ENCODE measurements at places on chromosomes 2 and 18.

GRCh38 chr2:167182403-167182802, 294.1 kb downstream of the XIRP2 start:
- no peak for DNase-seq

GRCh38 chr2:143710196-143710595, 581.0 kb downstream of the ARHGAP15 start:
- DNase-seq = no peak

- no peak for DNase-seq
Measured at GRCh38 chr18:26097563-26097962, 7.2 kb upstream of the SS18 start.

DNA sequence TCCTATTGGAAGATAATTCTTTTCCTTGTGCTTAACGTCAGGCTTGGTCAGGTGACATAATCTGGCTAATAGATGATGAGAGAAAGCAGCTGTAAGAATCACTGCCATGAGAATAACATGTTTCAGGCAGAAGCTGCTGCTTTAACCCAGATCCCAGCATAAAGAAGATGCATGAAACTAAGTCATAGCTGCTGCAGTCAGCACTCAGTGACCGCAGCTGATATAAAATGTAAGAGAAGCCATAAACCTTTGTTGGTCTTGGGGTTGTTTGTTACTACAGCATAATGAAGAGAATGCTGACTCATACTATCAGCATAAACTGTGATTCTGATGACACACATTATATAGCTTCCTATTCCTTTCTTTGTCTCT, 274.3 kb upstream of the TRIB2 start:
- peak; percentile 94 for DNase-seq

DNA sequence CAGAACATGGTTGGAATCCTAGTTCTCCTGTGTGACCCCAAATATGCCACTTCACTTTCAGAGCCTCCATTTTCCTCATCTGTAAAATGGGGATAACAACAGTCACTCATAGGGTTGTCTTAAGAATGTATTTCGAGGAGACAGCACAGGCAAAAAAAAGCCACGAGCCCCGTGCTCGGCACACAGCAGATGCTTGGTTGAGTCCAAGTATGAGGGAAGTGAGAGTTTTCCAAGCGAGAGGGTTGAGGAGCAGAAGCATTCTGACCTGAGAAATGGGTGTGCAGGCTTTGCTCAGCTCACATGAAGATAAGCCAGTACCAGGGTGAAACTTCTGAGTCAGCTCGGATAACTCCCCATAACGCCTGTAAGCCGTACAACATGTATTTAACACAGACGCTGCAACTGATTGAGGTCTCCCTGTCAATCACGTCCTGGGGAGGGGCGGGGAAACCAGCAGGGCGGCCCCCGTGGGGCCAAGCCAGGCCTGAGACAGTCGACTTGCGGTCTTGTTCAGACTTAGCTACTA, 23.0 kb upstream of the ODC1 start:
- no peak for DNase-seq

DNA sequence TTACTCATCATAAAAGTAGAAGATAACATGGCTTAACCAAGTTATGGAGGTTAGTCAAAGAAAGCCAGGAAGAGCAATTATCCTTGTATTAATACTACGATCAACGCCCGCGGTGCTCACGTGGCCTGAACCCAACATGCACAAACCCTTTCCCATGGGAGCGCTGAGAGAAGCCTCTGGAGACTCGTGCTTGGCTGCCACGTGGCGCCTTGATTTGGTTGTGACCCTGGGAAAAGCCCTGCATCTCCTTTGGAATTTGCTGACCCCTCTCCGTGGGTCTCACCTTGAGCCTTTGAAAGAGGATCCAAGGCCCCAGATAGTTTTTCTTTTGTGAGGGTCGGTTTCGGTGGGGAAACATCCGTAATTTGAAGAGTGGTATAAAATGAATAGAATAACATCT, 255.6 kb downstream of the DCDC2C start:
- DNase-seq = no peak

- no peak for DNase-seq
Measured at GRCh38 chr2:26922405-26923188, 47.8 kb upstream of the MAPRE3 start.

DNA sequence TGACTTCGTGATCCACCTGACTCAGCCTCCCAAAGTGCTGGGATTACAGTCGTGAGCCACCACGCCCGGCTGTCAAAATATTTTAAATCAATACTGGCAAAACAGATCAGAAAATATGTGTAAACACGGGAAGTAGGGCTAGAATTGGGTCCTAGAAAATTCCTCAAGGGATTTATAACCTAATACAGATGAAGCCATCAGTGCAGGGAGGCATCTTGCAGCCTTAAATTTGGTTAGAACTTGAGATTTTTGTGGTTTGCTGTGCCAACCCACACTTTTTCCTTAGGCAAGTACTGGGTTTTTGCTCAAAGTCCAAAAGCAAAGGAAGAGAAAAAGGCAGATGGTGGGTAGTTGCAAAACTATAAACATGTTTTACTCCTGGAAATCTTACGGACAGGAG, 33.7 kb upstream of the NFE2L2 start:
- no peak for DNase-seq

DNA sequence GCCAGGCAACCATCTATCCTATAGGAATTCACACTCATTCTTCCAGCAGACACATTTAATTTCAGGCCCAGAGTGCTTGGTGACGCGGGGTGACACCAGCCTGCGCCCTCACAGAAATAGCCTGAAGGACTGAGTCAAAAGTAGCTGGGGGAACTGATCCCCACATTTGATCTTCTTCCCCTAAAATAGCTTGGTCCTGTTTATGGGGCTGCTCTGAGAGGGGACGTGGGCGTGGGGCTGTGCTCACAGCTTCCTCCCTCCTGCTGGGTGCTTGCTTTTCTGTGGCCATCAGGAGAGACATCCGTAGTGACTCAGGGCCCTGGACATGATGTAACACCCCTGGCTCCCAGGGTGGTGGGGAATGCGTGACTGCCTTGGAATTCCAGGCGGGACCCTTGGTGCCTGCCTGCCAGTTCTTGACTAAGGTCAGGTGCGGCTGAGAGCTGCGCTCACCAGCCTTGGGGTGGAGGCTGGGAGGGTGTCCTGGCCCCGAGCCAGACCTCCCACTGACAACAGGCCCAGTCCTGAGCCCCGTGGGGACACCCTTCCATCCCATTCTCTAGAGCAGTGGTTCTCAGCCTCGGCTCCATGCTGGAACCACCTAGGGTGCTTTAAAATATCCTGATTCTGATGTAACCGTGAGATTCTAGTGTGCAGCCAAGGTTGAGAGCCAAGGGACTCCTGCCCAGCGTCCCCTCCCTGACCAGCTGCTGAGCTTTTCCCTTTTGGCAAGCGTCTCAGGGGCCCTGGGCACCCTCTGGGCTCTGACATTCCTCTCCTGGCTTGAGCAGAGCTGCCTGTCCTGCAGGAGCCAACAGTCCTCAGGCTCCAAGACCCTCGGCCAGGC, 47.4 kb upstream of the SMAD7 start:
- peak; percentile 97 for DNase-seq

DNA sequence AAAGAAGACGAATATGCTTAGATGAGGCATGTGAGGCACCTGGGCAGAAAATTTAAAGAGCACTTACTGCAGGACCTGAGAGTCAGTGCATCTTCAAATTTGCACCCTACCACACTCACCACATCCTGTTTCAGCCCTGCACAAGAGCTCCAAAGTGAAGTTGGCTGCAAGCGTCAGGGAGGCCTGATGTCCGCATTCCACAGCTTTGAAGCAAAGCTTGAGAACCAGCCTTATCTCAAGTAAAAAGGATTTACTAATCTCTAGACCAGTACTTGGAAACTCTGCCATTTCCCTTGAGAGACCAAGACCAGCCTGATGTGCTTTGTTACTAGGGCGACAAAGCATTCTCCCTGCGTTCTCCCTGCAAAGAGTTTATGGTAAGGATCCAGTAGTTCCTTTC, 3.4 kb upstream of the ASNSD1 start:
- no peak for DNase-seq

GRCh38 chr2:102140377-102140776, 2.2 kb upstream of the IL1R1 start:
- DNase-seq = no peak

DNA sequence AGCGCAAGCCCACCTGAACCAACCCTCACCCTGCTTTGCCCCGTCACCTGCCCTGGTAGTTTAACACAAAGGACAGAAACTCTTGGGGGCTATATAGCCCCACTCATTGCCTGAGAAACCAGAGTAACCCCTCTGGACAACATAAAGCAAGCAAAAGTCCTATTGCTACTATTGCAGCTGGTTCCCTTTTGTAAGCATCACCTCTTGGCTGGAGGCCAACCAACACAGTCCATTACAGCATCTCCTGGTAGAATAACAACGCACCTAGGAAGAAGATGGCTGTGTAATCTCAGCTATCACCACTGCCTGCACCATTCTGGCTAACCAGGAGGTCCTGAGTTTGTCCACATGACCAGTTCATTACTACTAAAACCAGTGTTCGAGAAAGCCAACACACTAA, 36.4 kb downstream of the FLACC1 start:
- no peak for DNase-seq

DNA sequence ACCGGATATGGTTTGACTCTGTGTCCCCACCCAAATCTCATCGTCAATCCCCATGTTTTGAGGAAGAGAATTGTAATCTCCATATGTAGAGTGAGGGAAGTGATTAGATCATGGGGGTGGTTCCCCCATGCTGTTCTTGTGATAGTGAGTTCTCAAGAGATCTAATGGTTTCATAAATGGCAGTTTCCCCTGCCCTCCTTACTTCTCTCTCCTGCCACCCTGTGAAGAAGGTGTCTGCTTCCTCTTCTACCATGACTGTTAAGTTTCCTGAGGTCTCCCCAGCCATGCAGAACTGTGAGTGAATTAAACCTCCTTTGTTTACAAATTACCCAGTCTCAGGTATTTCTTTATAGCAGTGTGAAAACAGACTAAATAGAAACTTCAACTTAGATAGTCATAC, 69.5 kb downstream of the SESTD1 start:
- DNase-seq = no peak

DNA sequence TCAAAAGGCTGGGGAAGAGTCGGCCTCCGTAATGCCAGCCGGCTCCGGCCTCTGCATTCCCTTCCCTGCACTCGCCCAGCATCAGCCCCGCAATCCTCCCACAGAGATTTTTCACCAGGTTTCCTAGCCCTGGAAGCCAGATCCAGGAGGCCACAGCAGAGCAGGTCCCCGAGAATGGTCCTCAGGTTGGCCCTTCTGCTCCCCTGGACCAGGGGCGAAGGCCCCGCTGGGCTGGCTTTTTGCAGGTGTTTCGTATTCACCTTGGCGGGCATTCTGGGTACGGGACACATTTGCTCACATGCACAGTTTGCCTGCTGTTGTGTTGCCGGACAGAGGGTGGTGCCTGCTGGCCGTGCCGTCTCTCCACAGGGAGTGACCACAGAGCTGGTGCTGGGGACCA, 309.5 kb downstream of the NDUFA10 start:
- DNase-seq = no peak

GRCh38 chr2:310994-311393, 23.1 kb upstream of the ALKAL2 start:
- DNase-seq = no peak

DNA sequence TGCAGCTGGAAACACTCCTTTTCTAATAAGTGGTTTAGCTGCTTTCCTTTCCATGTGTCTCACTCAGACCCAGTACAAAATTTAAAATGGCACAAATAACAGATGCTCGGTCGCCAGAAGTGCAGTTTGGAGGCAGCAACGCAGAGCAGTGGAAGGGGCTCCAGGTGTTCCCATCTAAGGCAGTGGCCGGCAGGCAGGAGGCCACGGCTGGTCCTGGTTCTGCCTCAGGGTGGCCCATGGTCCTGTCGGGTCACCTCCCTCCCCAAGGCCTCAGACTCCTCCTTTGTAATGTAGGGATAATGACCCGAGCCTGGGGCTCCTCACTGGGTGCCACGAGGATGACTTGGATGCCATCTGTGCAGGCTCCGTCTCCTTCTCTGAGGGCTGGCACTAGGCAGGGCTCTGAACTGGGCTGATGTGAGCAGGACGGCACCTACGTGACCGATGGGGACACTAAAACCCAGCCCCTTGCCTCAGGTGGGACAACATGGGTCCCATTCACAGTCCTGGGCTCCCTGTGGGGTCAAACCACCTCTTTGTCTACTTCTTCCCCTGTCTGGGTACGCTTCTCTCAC, 80.9 kb upstream of the SLC66A3 start:
- DNase-seq = no peak

DNA sequence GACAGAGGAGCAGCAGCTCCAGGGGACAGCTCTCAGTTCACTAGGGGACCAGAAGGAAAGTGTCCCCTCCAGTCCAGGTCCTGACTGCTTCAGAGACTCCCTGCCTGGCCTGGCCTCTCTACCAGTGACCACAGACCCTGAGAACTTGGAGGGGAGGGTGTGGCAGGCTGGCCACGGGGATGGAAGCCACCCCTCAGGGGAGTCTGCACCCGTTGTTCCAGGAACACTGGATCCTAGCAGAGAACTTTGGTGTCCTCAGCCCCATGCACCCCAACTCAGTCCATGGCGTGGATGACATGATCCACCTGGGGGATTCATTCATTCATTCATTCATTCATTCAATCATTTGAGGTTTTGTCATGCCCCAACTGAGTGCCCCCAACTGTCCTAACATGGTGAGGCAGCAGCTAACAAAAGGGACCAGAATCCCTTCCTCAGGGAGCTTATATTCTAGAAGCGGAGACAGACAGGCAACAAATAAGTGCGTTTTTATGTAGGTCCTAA, 31.9 kb downstream of the MYO7B start:
- DNase-seq = no peak

GRCh38 chr2:17136877-17137276, 381.4 kb downstream of the RAD51AP2 start:
- no peak for DNase-seq

- DNase-seq = peak; percentile 4
Measured at GRCh38 chr2:184597571-184597991, 748 bp upstream of the ZNF804A start.

DNA sequence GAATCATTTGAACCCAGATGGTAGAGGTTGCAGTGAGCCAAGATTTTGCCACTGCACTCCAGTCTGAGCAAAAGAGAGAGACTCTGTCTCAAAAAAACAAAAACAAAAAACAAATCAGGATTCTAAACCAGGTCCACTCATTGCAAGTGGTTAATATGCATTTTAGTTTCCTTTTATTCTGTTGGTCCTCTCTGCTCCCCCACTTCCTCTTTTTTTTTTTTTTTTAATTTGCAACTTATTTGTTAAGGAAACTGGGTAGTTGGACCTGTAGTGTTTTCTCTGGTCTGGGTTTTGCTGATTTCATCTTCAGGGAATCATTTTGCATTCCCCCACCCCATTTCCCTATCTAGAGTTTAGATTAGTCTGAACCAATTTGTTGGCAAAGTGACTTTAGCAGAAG, 14.0 kb downstream of the FER1L5 start:
- no peak for DNase-seq

DNA sequence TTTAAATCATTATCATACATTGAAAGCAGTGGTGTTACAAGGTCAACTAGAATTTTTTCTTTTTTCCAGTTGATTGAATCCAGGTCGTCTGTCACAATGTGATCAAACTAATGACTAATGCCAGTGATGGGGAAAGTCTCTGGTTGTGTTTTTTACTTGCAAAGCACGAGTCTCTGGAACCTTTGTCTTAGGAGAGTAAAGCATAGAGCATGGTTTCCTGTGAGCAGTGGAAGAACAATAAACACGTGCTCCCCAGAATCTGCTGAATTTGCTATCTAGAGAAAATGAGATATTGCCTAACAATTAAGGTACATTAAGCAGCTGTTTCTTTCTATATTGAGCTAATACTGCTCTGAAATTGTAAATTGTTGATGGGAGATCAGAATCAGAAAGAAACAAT, 1332.4 kb upstream of the TMEFF2 start:
- DNase-seq = no peak

- DNase-seq = no peak
Measured at GRCh38 chr2:68366083-68366560, 1.0 kb downstream of the PLEK start.
